Prostate gland (tissue), 2 donors: ENCODE measurements at places on chromosomes 1 and 21. TPM values are rescaled to one million over a fixed set of nuclear protein-coding genes. Genes with fewer than 3 reads are reported as not detected.

The OR2L5 gene
- total RNA-seq = not detected

The FMOD gene
- 95.9 TPM for total RNA-seq

GRCh38 chr1:151579436-151580225, 32.2 kb upstream of the SNX27 start:
- H3K36me3 ChIP-seq = no peaks in the 10 kb centered on the region
- H3K27me3 ChIP-seq = no peaks in the 10 kb centered on the region
- no peak for DNase-seq

DNA sequence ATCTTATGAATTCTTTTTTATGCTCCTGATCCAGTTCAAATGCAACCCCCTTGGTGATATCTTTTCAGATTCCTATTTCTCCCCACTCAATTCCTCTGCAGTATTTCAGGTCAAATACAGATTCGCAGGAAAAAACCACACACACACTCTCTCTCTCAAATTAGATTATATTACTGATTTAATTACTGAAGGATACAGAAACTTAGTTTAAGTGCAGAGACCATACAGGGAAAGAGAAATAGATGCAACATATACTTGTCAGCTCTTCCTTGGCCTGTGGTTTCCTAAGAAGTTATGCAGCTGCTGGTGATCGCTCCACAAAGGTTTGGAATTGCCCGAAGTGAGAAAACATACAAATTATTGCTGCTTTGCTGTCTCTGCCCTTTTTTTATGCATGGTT, 400.9 kb downstream of the AGBL4 start:
- no peaks in the 10 kb centered on the region for H3K27me3 ChIP-seq
- no peak overlapping the region for H3K27ac ChIP-seq
- no peak overlapping the region for H3K4me3 ChIP-seq
- no peak for DNase-seq

GRCh38 chr1:51576085-51576444, 40.8 kb upstream of the OSBPL9 start:
- no peaks in the 10 kb centered on the region for H3K27me3 ChIP-seq
- peaks cover 3% of the 10 kb centered on the region for H3K4me1 ChIP-seq
- H3K36me3 ChIP-seq = no peaks in the 10 kb centered on the region
- no peak for DNase-seq
- no peak overlapping the region for H3K27ac ChIP-seq
